Activated T-helper 1 cell treated with anti-CD3 and anti-CD28 coated beads, Interleukin-12 subunit alpha, Interleukin-12 subunit beta, Interleukin-2, Interleukin-4 antibody, amounts not matched to agents 30 ng/mL and 10 ng/mL and 1 ng/mL, durations not matched to agents 14 hours and 24 hours and 36 hours (primary cell): ENCODE measurements at places on chromosomes 1 and 21.
A peak's percentile ranks its signal among the peaks of the same experiment; 100 is the strongest.

- no peak for DNase-seq
- no peaks in the 10 kb centered on the region for H3K36me3 ChIP-seq
- H3K4me3 ChIP-seq = no peak overlapping the region
- H3K4me1 ChIP-seq = peaks cover 16% of the 10 kb centered on the region
- H3K27me3 ChIP-seq = peaks cover 3% of the 10 kb centered on the region
These were observed 18.0 kb upstream of the PTPRF start for GRCh38 chr1:43512681-43513080.

DNA sequence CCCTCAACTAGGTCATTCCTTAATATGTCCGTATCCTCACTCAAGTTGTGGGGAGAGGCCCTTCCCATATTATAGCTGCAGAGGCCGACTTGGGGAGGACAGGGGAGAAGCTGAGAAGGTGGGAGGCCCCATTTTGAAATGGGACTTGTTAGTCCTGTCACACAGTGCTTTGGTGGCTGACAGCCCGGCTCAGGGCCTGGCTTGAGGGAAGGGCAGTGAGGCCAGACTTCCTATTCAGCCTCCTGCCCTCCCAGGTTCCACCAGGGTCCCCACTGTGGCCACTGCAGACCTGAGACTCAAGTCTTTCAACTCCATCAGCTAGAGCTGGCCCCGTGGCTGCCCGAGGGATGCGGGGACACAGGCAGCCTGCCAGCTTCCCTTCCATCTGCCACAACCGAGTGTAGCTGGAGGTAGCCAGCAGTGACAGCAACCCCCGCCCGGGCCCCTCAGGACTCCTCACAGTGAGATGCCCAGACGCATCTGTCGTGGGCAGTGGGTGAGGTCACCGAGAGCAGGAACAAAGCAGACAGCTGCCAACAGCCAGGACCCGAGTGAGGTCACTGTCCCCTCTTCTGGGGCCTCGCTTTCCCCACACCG is 36.9 kb downstream of the SIM2 start:
- DNase-seq = no peak
- H3K4me3 ChIP-seq = no peak overlapping the region
- no peaks in the 10 kb centered on the region for H3K4me1 ChIP-seq
- H3K36me3 ChIP-seq = no peaks in the 10 kb centered on the region
- H3K27ac ChIP-seq = no peak overlapping the region

- H3K27me3 ChIP-seq = no peaks in the 10 kb centered on the region
- H3K4me3 ChIP-seq = no peak overlapping the region
- DNase-seq = no peak
- H3K4me1 ChIP-seq = no peaks in the 10 kb centered on the region
- H3K36me3 ChIP-seq = no peaks in the 10 kb centered on the region
These were observed 105.5 kb downstream of the PHTF1 start for GRCh38 chr1:113653741-113654140.

GRCh38 chr1:20058531-20058930 is 11.5 kb upstream of the PLA2G5 start:
- no peaks in the 10 kb centered on the region for H3K36me3 ChIP-seq
- H3K27me3 ChIP-seq = peaks cover 17% of the 10 kb centered on the region
- H3K4me1 ChIP-seq = peaks cover 24% of the 10 kb centered on the region

DNA sequence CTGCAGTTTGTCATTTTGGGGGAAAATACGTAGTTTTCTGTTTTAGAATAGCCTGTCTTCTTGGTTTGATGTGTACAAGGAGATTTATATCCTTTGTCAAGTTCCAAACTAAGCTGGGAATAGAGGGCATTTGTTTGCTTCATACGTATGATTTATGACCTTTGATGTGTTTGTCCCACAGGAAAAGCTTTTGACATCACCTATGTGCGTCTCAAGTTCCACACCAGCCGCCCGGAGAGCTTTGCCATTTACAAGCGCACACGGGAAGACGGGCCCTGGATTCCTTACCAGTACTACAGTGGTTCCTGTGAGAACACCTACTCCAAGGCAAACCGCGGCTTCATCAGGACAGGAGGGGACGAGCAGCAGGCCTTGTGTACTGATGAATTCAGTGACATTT is 79.9 kb downstream of the LAMC1 start:
- H3K4me3 ChIP-seq = no peak overlapping the region
- H3K27me3 ChIP-seq = peaks cover 9% of the 10 kb centered on the region
- no peak for DNase-seq
- no peaks in the 10 kb centered on the region for H3K36me3 ChIP-seq
- no peaks in the 10 kb centered on the region for H3K4me1 ChIP-seq
- no peak overlapping the region for H3K27ac ChIP-seq

GRCh38 chr1:18950401-18951026 is 6.0 kb downstream of the IFFO2 start:
- peak overlapping the region; percentile 89 for H3K4me3 ChIP-seq
- DNase-seq = no peak
- peak overlapping the region; percentile 99 for H3K27ac ChIP-seq
- H3K27me3 ChIP-seq = peaks cover 2% of the 10 kb centered on the region
- H3K4me1 ChIP-seq = peaks cover 93% of the 10 kb centered on the region

DNA sequence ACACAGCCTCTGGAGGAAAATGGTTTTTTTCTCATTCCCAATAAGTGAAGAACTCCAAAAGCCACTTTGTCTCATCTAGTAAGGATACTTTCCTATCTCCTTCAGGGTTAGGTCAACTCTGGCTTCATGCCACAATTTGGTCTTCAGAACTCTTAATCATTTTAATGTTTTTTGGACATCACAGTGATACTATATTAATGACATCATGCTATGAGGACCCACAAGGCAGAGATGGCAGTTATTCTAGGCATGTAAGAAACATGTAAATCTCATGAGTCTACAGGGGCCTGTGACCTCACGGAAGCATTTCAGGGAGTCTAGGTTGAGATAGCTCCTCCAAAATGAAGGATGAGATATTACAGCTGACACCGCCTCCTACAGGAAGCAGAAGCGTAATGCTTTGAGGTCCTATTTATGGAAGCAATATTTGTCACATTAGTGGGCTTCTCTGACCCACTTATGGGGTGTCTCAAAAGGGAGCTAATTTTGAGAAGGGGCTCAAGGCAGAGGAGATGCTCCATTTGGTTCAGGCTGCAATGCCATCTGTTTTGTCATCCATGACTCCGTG is 5.0 kb upstream of the GPR137B start:
- H3K27me3 ChIP-seq = peaks cover 58% of the 10 kb centered on the region
- no peaks in the 10 kb centered on the region for H3K36me3 ChIP-seq
- no peak overlapping the region for H3K4me3 ChIP-seq

DNA sequence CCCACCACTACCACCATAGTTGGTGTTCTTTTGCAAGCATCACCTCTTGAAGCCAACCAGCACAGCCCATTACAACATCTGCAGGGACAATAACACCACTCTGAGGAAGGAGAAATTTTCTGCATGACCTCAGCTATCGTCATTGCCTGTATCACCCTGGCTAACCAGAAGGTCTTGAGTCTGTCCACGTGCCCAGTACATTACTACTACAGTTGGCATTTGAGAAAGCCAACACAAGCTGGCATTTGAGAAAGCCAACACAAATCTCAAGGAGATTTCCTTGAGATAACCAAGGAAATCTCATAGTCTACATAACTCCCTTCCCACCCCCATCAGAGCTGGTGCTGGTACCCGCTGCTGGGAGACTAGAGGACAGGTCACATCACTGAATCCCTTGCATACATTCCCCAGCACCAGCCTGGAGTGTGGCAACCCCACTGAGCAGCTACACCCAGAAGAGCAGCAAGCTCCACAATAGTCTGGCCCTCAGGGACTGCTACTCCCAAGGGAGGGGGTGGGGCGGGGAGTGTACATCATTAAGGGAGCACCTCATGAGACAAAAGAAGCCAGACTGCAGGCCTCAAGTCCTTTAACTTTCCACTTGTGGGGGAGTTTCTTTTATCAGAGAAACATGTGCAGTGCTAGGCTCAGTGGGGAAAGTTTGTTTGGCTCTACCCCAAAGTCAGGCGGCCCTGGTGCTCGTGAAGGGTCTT is 46.0 kb upstream of the GUCA2A start:
- H3K27me3 ChIP-seq = no peaks in the 10 kb centered on the region
- no peak overlapping the region for H3K27ac ChIP-seq
- no peak overlapping the region for H3K4me3 ChIP-seq
- DNase-seq = no peak

- no peak overlapping the region for H3K27ac ChIP-seq
- peaks cover 6% of the 10 kb centered on the region for H3K27me3 ChIP-seq
- H3K36me3 ChIP-seq = no peaks in the 10 kb centered on the region
- H3K4me3 ChIP-seq = no peak overlapping the region
- H3K4me1 ChIP-seq = no peaks in the 10 kb centered on the region
These were observed 195.9 kb upstream of the POU3F1 start for GRCh38 chr1:38242506-38242905.

DNA sequence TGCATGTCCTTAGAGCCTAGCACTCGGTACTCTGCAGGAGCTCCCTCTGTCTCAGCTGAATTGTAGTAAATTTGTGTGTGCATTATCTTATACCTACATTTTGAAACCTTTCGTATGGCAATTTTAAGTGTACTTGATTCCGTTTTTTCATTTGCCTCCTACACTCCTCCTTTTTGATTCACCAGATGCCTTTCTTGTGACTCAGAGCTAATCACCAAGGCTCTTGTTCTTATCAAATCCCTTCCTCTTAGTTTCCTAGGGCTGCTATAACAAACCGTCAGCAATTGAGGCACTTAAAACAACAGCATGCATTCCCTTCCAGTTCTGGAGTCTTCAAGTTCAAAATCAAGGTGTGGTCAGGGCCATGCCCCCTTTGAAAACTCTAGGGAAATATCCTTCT is 261.0 kb downstream of the ASTN1 start:
- H3K36me3 ChIP-seq = no peaks in the 10 kb centered on the region
- no peaks in the 10 kb centered on the region for H3K27me3 ChIP-seq
- H3K27ac ChIP-seq = no peak overlapping the region
- no peaks in the 10 kb centered on the region for H3K4me1 ChIP-seq
- DNase-seq = no peak
- H3K4me3 ChIP-seq = no peak overlapping the region

GRCh38 chr1:110253213-110253612 is 43.1 kb downstream of the KCNC4 start:
- H3K36me3 ChIP-seq = no peaks in the 10 kb centered on the region
- H3K27ac ChIP-seq = no peak overlapping the region
- no peak for DNase-seq
- no peak overlapping the region for H3K4me3 ChIP-seq
- H3K4me1 ChIP-seq = peaks cover 9% of the 10 kb centered on the region
- H3K27me3 ChIP-seq = no peaks in the 10 kb centered on the region

- H3K36me3 ChIP-seq = no peaks in the 10 kb centered on the region
- H3K27ac ChIP-seq = no peak overlapping the region
- H3K4me3 ChIP-seq = no peak overlapping the region
- H3K27me3 ChIP-seq = peaks cover 3% of the 10 kb centered on the region
- DNase-seq = no peak
- no peaks in the 10 kb centered on the region for H3K4me1 ChIP-seq
These were observed 124.7 kb downstream of the MATN1 start for GRCh38 chr1:30598571-30599114.

DNA sequence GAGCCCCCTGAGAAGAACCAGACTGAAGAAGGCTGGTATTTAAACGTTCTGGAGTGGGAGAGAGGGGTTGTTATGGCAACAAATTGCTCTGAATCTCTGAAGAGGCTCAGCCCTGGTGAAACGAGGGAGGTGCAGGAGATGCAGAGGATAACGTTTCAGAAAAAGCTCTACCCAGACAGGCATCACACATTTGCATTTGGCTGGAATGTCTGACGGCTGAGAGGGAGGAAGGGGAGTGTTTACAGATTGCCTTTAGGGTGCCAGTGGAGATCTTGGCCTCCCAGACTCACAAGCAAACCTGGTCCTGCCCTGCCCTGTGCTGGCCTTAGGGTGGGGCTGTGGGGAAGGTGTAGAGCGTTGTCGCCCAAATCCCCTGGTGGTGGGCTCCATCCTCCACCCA is 169.0 kb upstream of the AJAP1 start:
- H3K4me3 ChIP-seq = no peak overlapping the region
- no peaks in the 10 kb centered on the region for H3K36me3 ChIP-seq
- DNase-seq = no peak
- no peaks in the 10 kb centered on the region for H3K4me1 ChIP-seq

DNA sequence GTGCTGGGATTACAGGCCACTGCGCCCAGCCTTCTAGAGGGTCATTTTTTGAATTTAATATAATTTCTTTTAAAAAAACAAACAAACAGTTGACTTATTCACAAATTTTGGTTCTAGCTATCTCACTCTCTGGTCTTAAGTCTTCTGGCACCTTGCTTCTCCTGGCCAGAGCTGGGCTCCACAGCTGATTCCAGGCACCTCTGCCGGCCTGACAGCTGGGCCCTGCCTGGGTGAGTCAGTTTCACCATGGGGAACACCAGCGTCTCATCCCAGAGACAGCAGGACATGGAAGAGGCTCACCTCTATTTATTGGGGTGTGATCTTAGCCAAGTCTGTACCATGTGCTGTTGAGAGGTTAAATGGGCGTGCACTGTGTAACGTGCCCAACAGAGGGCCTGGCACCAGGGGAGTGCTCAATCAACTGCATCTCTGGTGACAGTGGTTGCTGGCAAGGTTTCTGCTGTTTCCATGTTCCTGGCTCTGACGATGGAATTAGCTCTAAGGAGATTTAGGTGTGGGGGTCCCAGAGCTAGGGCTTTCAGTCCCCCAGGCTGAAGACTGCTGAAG is 956 bp downstream of the CPLANE2 start:
- peak overlapping the region; percentile 87 for H3K27ac ChIP-seq
- peaks cover 26% of the 10 kb centered on the region for H3K4me1 ChIP-seq
- no peak for DNase-seq

DNA sequence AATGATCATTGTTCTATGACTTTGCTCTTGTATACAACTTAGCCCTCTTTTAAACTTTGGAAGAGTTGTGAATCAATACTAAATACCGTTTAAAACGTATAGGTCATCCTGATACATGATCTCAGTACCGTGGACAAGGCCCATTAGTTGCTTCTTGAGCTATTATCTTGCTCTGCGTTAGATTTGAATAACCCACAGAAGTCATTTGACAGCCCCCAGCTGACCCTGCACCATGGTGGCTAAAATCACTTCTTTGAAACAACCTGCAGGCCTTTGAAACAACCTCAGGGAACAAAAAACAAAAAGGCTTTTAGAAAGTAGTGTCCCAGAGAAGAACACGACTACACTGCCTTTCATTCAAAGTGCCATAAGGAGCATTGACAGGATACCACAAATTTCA is 473.0 kb upstream of the ADGRL2 start:
- no peaks in the 10 kb centered on the region for H3K36me3 ChIP-seq
- H3K4me3 ChIP-seq = no peak overlapping the region
- DNase-seq = no peak
- no peaks in the 10 kb centered on the region for H3K27me3 ChIP-seq
- H3K27ac ChIP-seq = no peak overlapping the region
